ENCODE measurements at places on chromosomes 13 and 19.

DNA sequence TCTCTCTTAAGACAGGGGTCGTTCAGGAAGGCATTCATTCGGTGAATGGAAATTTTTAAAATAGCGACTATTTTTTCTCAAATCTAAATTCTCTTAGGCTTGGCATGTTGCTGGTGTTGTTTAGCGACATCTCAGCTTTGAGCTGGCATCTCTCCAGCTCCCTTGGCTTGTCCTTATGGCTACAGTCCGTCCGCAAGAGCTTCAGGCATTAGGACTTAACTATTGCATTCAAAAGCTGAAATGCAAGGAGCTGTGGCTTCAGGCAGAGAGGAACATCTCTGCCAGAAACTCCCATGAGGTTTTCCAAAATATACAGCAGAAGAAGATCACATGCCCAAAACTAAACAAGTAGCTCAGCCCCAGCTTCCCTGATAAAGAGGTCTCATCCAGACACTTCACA, 578.5 kb downstream of the EFNB2 start:
- no peak for DNase-seq

- DNase-seq: no peak
These were observed at the start of gene PPP1R13L for GRCh38 chr19:45404557-45405434. Gene PPP1R13L (minus strand): TSS chr19:45405069. CDS start chr19:45398318, 6,751 bp downstream.

- DNase-seq: no peak
These were observed 239.7 kb upstream of the MAB21L1 start for GRCh38 chr13:35716186-35716585.

DNA sequence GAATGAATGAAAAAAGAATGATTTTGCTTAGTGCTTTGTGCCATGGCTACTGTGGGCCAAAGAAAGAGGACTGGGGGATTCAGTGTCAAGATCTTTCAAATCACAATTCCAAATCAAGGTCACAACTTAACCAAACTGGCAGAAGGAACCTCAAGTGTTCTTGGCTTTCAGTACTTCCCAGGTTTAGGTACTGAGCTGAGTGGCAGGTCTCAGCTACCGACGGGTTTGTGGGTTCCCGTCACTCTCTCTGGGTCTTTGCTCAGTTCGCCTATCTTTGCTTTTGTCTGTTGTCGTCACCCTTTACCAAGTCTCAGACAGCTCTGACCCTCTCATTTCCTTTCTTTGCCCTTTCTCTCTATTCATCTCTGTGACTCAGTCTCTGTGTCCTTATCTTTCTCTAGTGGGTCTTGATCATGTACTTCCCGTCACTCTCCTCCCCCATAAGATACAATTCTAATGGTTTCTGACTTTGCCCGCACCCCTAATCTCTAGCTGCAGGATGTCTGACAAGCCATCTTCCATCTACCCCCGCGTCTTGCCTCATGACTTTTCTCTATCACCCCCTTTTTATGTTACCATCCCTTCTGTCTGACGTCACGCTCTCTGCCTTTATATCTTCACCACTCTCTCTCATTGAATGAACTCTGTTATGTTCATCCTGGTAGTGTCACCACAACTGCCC, 33.3 kb upstream of the LRRC4B start:
- no peak for DNase-seq

DNA sequence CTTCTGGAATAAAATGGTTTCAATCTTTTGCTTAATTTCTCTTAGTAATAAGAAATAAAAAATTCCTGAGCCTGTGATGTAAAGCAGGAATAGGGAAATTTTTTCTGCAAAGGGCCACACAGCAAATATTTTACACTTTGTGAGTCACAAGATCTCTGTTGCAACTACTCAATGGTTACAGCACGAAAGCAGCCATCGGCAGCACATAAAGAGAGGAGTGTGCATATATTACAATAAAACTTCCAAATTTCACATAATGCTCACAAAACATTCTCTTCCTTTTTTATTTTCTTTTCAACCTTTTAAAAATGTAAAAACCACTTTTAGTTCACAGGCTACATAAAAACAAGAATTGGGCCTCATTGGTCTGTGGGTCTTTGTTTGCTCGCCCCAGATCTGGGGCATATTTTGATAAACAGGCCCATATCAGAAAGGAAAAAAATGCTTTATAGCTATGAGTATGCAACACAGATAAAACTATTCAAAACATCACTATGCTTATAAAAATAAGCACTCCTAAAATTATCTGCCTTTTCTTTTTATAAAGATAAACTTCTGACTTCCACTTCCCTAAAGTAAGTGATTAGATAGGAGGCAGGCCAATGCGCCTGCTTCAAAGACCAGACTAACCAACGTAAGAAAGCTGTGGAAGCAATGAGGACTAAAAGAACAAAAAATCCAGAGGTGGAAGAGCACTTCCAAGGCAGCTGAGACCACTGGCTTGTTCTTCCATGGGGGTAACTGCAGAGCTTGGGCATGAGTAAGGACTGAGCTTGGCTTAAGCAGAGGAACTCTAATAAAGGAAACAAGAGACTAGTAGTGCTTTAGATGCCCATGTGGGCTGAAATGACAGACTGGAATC, 26.5 kb downstream of the MYCBP2 start:
- no peak for DNase-seq

GRCh38 chr19:4393947-4394590, 6.3 kb downstream of the SH3GL1 start:
- no peak for DNase-seq

DNA sequence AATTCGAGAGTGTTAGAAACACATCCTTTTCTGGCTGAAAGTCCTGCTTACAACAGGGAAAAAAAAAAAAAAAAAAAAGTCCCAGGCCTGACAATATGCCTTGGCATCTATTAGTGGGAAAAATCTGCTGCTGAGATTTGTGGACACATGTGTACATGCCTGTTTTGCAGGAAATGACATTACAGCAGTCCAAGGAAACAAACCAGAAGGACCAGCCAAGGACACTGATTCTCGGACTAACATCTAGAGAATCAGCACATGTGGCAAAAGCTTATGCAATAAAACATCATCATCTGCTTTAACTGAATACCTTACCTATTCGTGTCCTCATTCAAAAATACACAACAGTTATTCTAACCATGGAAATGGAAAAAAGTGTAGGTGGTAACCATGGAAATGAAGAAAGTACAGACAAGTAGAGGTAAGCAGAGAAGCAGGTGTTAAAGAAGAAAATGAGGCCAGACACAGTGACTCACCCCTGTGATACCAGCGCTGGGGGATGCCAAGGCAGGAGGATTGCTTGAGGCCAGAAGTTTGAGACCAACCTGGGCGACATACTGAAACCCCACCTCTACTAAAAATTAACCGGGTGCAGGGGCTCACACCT, 9.4 kb upstream of the DPY19L3 start:
- DNase-seq: no peak

DNA sequence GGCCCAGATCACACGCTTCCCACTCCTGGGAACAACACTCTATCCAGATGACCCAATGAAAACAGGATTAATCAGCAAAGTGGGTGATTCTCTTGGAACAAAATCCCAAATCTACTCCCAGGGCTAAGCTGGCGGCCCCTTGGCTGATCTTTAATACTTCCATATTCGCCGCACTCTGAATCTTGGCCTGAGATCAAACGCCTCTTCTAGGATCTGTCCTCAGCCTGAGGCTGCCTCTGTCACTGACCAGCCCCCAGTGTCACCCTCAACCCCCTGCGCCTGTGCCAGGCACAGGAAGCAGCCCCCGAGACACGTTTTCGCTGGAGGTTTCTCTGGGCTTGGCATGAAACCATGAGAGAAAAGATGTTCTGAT, 2.4 kb upstream of the CTXN1 start:
- no peak for DNase-seq

GRCh38 chr13:74443631-74444030, 309.4 kb upstream of the KLF12 start:
- no peak for DNase-seq

GRCh38 chr19:52343548-52343947, 7.5 kb downstream of the ZNF610 start:
- peak; percentile 29 for DNase-seq

GRCh38 chr19:30895946-30896345, 453.3 kb downstream of the TSHZ3 start:
- no peak for DNase-seq

- no peak for DNase-seq
These were observed 39.4 kb downstream of the VAV1 start for GRCh38 chr19:6811906-6812305.

- no peak for DNase-seq
These were observed 64.0 kb upstream of the ZNF681 start for GRCh38 chr19:23822735-23823134.

GRCh38 chr13:54366728-54367127, 1338.1 kb downstream of the OLFM4 start:
- no peak for DNase-seq

GRCh38 chr13:99312493-99312883, 5.3 kb upstream of the GPR183 start:
- peak; percentile 45 for DNase-seq

DNA sequence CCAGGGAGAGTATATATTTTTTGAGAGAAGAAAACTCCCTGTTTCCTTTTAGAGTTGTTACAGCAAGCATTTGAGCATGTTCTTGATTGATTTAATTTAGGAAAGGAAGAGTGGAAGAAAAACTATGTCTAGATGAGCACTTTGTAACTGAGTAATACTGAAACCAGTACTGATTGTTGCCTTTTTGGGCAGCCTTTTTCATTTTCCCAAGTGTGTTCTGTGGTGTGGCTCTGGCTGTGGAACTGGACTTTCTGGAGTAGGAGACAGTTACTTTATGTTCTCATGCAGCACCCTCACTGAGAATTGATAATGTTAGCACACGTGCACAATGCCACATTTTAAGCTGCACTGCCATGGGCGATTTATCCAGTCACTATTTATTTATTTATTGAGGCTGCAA, 211.5 kb downstream of the LMO7 start:
- no peak for DNase-seq

DNA sequence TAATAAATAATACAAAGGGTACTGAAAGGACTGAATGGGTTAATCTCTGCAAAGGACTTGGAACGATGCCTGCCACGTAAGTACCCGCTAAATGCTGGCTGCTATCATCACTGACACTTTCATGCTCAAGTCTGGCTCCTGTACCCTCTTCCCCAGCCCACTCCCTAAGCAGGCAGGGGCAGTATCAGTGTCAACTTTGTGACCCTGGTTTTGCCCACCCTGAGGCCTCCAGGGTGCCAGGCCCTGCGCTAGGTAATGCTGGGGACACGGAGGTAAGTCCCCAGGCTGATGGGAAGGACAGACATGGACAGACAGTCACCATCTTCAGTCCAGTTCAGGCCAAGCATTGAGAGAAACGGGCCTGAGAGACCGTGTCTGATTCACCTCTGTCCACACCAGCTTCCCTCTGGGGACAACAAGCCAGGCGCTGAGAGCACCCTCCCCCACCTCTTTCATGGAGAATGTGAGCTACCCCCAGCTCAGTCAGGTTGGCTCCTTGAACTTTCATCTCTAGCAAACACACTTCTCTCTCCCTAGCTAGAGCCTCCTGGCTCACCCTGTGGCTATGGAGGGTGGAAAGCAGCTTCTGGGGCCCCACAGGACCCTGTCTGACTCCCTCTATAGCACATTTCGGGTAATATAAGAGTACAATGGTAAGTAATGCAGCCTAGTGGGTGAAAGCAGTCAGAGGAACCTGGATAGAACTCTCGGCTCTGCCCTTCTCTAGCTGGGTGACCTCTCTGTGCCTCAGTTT, 800 bp downstream of the ETFB start:
- DNase-seq: no peak

DNA sequence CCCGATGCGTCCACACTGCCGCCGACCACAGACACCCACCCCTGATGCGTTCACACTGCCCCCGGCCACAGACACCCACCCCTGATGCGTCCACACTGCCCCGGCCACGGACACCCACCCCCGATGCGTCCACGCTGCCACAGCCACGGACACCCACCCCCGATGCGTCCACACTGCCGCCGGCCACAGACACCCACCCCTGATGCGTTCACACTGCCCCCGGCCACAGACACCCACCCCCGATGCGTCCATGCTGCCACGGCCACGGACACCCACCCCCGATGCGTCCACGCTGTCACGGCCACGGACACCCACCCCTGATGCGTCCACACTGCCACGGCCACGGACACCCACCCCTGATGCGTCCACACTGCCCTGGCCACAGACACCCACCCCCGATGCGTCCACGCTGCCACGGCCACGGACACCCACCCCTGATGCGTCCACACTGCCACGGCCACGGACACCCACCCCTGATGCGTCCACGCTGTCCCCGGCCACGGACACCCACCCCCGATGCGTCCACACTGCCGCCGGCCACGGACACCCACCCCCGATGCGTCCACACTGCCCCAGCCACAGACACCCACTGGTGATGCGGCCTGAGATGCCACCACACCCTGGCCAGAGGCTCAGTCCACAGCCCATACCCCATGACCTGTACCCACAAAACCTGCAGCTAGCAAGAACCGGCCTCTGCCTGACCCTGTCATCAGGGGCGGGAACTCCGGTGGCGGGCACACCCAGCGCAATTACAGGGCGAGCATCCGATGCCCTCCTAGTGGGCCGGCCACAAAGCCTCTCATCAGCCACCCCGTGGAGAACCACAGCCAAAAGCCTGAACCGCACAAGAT, 28.4 kb downstream of the RASA3 start:
- DNase-seq: no peak

GRCh38 chr13:55887561-55887960, 1253.2 kb upstream of the PRR20A start:
- no peak for DNase-seq

DNA sequence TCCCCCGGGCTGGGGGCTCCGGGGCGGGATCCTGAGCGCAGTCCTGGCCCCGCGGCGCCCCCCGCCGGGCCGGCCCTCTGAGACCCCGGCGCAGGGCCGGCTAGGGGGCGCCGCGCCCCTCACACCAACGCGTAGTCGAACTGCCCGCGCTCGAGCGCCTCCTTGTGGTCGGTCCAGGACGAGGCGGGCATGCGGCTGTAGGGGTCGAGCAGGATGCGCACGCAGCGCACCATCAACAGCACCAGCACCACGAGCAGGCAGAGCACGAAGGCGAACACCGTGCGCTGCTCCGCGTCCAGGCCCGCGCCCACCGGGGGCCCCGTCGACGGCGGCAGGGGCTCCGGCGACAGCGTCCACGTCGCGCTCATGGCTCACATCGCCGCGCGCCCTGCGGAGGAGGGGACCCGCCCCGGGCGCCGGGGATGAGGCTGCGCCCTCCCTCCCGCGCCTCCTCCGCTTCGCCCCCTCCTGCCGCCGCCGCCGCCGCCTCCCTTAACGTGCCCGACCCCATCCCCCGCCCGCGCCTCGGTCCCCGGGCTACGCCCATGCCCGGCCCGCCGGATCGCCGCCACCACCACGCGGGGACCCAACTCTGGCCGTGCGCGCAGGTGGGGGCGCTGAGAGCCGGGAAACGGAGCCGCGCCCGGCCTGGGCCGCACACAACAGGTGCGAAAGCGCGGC, 624 bp downstream of the CTXN1 start:
- DNase-seq: peak; percentile 45

GRCh38 chr19:5432687-5433086, 22.5 kb upstream of the ZNRF4 start:
- DNase-seq: no peak
